ENCODE measurements at places on chromosomes 2 and 18.

DNA sequence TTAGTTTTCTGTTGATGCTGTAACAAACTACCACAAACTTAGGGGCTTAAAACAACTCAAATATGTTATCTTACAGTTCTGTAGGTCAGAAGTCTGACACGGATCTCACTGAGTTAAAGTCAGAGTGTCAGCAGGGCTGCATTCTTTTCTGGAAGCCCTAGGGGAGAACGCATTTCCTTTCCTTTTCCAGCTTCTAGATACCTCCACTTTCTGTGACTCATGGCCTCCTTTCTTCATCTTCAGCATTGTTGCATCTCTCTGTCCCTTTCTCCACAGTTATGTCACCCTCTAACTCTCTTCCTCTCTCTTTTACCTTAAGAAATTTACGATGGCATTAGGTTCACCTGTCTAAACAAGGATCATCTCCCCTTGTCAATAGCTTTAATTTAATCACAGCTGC lies 13.3 kb upstream of the PPP4R1 start:
- no peak for DNase-seq

- DNase-seq = peak; percentile 31
Observed at GRCh38 chr2:136386046-136386445, 268.1 kb upstream of the CXCR4 start.

DNA sequence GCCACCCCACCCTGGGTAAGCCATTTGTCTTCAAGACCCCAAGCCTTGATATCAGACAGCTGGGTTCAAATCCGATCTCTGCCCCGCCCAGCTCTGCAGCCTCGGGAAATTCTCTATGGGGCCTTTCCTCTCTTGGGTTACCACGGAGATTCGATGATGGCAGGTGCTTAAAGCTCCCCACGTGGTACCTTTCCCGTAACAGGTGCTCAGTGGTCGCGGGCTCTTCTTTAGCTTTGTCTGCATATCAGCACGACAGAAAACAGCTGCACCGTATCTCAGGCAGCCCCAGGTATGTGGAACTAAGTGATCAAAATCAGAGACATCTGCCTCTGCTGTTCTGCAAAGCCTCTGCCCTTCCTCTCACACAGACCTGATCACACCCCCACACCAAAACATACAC lies 37.4 kb downstream of the TTC32 start:
- DNase-seq = no peak

GRCh38 chr2:69977906-69978482 lies 16.6 kb upstream of the ASPRV1 start:
- DNase-seq = no peak

- no peak for DNase-seq
Observed at GRCh38 chr2:24123922-24124580, 782 bp downstream of the FAM228B start.

DNA sequence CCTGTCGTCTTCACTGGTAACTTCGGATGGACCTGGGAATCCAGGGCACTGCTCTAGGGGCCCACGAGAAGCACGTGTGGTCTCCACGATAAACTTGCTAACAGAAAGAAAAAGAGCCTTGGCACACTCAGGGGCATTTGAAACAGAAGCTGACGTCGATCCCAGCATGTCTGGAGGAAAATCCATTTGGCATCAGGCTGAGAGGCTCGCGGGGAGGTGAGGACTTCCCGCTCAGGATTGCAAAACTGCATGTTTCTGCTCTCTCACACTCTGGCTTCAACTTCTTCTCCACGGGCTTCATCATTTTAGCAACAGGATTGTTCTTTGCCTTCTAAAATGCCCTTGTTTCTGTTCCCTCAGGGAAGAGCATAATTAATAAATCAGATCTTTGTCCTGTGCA lies 181.7 kb upstream of the COPS8 start:
- DNase-seq = no peak

DNA sequence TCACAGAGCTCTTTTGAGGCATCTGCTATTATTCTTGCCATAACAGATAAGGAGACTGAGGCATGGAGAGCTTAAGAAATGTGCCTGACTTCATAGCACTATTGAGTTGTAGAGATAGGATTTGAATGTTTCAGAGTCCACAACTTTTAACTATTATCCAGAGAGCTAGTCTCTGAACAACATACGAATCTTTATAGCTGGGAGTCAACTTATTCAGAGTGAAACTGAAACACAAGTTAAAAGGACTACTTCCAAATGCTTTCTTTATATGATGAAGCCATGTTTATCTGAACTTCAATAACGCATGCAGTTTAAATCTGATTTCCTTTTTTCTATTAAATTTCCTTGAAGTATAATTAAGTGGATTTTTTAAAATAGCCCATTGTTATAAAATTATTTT lies 268.8 kb downstream of the IKZF2 start:
- DNase-seq = no peak

GRCh38 chr2:202353430-202353829 lies 22.7 kb upstream of the BMPR2 start:
- DNase-seq = no peak

GRCh38 chr18:35463827-35464226 lies 33.9 kb downstream of the INO80C start:
- DNase-seq = no peak

- no peak for DNase-seq
Observed at GRCh38 chr2:211132573-211132972, 576.2 kb downstream of the CPS1 start.

GRCh38 chr2:222862106-222862908 lies 1.5 kb downstream of the ACSL3 start:
- DNase-seq = no peak

GRCh38 chr2:242024751-242025355 lies 155.3 kb downstream of the RTP5 start:
- DNase-seq = no peak

DNA sequence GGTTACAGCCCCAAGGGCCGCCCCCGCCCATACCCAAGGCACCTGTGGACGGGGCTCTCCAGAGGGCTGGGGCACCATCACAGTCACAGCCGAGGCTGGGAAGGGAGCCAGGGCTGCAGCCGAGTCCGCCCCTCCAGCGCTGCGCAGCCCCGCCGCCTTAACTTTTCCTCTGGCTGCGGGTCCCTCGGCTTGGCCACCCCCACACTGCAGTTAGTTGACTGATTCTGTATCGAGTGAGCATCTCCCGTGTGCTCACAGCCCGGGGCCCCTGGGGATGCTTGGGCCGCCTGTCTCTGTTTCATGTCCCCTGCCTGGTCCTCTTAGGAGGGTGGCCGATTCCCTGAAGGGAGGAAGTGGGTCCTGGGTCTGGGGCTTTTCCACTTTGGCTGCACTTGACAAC lies 33.7 kb downstream of the EMILIN2 start:
- DNase-seq = no peak

DNA sequence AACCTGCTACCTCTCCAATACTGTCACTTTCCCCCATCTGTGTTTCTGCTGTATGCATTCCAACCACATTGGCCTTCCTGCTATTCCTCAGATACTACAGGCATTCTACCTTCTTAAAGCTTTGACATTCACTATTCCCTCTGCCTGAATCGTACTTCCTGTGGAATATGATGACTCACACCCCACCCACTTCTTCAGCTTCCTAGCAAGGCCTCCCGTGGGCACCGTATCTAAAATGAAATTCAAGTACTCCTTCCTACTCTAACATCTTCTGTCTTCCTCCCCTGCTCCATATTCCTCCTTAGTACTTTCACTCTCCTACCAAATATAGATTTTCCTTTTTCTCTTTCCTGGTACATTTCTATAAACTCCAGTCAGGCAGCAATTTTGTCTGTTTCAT lies 710.4 kb downstream of the RNF144A start:
- DNase-seq = no peak

GRCh38 chr2:149365931-149366583 lies 35.7 kb downstream of the LYPD6 start:
- DNase-seq = no peak

GRCh38 chr2:214126135-214126534 lies 284.7 kb upstream of the VWC2L start:
- DNase-seq = no peak

- no peak for DNase-seq
Observed at GRCh38 chr2:148021886-148022285, 995 bp downstream of the MBD5 start.

DNA sequence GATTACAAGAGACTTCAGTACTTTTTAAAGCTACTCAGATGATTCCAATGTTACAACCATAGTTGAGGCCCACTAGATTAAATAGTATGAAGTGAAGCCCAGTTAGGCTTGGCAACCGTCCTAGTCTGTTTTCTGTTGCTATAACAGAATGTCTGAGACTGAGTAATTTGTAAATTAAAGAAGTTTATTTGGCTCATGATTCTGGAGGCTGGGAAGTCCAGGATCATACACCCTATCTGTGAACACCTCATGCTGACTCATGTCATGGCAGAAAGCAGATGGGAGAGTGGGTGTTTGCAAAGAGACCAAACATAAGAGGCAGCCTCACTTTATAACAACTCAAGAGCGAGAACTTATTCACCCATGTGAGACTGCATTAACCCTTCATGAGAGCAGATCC lies 63.1 kb downstream of the CCDC150 start:
- no peak for DNase-seq

DNA sequence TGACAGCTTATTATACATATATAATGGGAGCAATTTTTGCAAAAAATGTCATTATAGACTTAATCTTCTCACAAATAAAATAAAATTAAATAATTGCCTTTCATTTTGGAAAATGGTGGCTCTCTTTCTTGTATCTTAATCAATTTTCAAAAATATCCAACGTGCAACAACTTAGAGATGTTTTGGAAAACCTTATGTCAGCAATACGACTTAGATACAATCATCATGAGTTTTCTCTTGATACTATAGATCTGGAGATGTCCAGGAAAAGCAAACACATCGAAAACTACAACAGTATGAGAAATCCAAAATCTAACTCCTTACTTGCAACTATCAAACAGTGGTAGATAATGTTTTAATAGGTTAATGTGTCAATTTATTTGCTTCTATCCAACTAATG lies 1529.0 kb downstream of the LRP1B start:
- no peak for DNase-seq

GRCh38 chr2:109009920-109010610 lies 21.0 kb upstream of the EDAR start:
- no peak for DNase-seq

DNA sequence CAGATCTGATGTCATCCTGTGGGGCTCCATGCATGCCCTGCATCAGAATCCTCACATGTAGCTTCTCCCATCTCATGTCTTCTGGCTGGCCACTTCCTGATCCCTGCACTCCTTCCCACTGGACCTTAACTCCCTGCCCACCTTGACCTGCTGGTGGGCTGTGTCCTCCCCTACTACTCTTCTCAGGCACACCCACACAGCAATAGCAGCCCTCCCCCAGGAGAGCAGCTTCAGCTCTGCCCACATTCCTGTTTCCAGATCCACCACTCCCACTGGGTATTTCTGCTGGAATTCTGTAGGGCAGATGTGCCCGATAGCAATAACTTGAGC lies 137.0 kb upstream of the HS6ST1 start:
- DNase-seq = no peak

DNA sequence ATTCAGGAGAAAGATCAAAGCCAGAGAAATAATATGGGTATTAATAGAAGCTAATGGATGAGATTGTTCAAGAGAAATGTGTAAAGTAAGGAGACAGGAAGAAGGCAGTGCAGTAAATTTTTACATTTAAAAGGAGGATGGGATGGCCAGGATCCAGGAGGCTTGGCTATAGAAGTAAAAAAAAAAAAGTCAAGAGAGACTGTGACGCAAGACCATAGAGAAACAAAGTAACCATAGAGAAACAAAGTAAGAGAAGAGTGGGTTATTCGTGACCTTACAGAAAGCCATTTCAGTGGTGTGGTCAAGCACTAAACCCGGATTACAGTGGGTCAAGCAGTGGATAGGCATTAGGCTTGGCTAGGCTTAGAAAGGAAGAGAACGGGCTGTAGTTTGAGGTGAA lies 10.5 kb upstream of the FAM171B start:
- no peak for DNase-seq

DNA sequence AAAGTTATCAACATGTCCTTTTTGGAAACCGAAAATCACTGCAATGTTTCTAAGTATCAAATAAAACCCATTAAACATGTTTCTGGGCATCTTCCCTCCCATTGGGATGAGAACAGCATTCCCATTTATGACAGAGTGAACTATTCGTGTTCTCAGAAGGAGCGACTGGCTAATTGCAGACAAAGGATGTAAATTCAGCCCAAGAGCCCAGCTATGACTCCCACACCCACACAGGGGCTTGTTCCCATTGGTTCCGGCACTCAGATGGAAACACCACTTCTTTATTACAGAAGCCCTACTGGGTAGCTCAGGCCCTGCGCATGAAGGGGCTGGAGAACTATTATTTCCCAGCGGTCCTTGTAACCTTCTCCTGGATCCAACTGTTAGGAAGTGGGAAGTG lies 16.6 kb upstream of the NPAS2 start:
- no peak for DNase-seq

GRCh38 chr18:64749884-64750283 lies 601.0 kb upstream of the LINC00305 start:
- no peak for DNase-seq

GRCh38 chr2:55729136-55729685 lies 35.6 kb upstream of the PNPT1 start:
- no peak for DNase-seq
